ENCODE measurements at places on chromosomes 5 and 9. TPM values are rescaled to one million over a fixed set of nuclear protein-coding genes. Genes with fewer than 3 reads are reported as not detected.

DNA sequence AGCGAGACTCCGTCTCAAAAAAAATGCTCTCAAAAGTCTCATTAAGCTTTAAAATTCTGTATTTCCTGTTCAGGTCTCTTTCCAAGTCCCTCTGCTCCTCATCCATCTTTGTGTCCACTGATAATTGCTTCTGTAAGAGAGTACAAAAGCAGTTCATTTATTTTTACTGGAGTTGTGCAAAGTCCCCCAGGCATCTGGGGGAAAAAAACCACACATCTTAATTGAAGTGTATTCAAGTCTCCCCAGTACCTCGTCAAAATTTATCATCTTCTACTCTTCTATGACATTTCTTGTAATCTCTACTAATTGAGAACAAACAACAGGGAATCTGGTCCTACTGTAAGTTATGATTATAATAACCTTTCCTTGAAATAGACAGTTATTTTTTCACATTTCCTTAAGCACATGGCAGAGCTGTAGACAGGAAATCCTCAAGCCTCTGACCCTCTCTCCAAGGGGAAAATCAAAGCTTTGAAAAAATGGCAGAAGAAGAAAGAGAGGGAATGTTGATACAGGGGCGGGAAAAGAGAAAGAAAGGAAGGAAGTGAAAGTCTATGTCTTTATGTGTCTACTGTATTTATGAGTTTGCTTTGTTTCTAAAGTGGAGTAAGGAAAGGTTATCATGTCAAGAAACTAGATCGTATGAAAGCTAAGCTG is 51.5 kb downstream of the RAI14 start:
- H3K4me3 ChIP-seq, result no peak overlapping the region
- no peak for DNase-seq
- no peak overlapping the region for H3K27ac ChIP-seq
- H3K27me3 ChIP-seq, result no peaks in the 10 kb centered on the region
- no peaks in the 10 kb centered on the region for H3K4me1 ChIP-seq

DNA sequence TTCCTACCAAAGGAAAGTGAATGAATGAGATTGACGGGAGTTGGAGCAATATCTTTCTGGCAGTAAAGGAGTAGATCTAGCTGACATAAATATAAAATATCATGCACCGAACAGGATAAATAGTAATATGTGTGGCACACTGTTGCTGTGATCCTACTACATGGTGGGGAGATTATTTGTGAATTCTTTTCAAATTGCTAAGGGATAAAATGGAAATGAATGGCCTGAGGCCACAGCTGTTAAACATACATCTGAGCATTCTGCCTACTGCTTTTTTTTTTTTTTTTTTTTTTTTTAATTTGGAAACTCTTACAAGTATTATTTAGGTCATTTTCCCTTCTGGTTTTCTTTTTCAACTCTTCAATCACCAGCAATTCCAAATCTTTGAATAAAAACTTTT is 66.8 kb downstream of the MEF2C start:
- H3K27me3 ChIP-seq, result peaks cover 88% of the 10 kb centered on the region
- no peak overlapping the region for H3K4me3 ChIP-seq
- DNase-seq, result no peak
- H3K4me1 ChIP-seq, result no peaks in the 10 kb centered on the region
- H3K36me3 ChIP-seq, result no peaks in the 10 kb centered on the region
- H3K27ac ChIP-seq, result no peak overlapping the region

GRCh38 chr9:12289711-12290110 is 403.5 kb upstream of the TYRP1 start:
- H3K27ac ChIP-seq, result no peak overlapping the region
- no peaks in the 10 kb centered on the region for H3K4me1 ChIP-seq
- H3K36me3 ChIP-seq, result no peaks in the 10 kb centered on the region
- no peak for DNase-seq
- H3K4me3 ChIP-seq, result no peak overlapping the region

The C9orf50 gene
- total RNA-seq, result not detected

The GPR150 gene
- total RNA-seq, result not detected

The FOXD4 gene
- total RNA-seq, result 2.4 TPM

DNA sequence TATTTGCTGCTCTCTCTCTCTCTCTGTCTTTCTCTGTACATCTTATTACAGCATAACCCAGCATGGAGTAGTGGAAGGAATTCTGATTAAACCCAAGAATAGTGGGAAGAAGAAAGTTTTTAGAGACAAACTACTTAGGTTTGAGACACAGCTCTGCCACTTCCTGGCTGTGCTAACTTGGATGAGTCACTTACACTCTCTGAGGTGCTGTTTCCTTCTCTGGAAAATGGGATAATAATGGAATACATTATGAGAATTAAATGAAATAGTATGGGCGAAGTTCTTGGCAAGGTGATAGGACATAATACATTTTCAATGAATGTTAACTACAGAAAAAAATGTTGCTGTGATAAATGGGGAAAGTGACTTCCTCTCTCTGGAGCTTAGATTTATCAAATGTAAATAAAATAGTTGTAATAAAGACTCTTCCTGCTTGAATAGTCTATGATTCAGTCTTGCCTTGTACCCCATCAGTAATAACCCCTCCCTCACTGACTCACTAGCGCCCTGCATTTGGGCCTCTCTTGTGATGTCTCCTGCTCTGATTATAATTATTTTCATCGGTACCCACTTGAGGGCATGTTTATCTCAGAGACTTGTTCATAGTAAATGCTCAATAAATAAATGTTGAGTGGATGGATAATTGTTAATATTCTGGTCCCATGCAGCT is 27.6 kb downstream of the KIF4B start:
- H3K27ac ChIP-seq, result no peak overlapping the region
- no peak for DNase-seq
- H3K27me3 ChIP-seq, result peaks cover 11% of the 10 kb centered on the region
- H3K4me1 ChIP-seq, result no peaks in the 10 kb centered on the region
- no peak overlapping the region for H3K4me3 ChIP-seq
- no peaks in the 10 kb centered on the region for H3K36me3 ChIP-seq

GRCh38 chr5:9034649-9035048 is 511.2 kb downstream of the SEMA5A start:
- no peaks in the 10 kb centered on the region for H3K27me3 ChIP-seq
- H3K4me1 ChIP-seq, result no peaks in the 10 kb centered on the region
- no peaks in the 10 kb centered on the region for H3K36me3 ChIP-seq

GRCh38 chr9:35932735-35933134 is 23.4 kb downstream of the SPAAR start:
- H3K27me3 ChIP-seq, result no peaks in the 10 kb centered on the region
- H3K4me1 ChIP-seq, result peaks cover 19% of the 10 kb centered on the region
- H3K27ac ChIP-seq, result no peak overlapping the region
- H3K4me3 ChIP-seq, result no peak overlapping the region
- no peaks in the 10 kb centered on the region for H3K36me3 ChIP-seq

DNA sequence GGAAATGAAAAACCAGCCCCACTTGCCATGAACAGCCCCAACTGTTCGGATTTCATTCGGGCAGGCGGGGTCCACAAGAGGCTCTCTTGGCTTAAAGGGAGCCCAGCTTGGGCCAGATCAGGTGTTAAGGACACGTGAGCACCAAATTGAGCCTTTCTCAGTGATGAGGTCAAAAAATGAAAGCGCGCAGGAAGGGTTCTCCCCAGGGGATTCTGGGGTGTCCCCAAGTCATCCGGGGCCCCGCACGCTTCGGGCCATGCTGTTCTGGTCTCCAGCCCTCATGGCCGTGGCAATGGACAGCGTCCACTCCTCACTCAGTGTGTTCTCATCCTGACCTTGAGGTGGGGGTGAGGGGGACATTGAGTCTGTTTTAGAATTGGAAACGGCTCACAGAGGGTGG is 10.9 kb downstream of the AK1 start:
- H3K27me3 ChIP-seq, result no peaks in the 10 kb centered on the region
- H3K36me3 ChIP-seq, result peaks cover 10% of the 10 kb centered on the region
- H3K4me1 ChIP-seq, result no peaks in the 10 kb centered on the region
- H3K27ac ChIP-seq, result no peak overlapping the region
- no peak overlapping the region for H3K4me3 ChIP-seq
- DNase-seq, result no peak

The SMIM33 gene
- total RNA-seq, result not detected
